ENCODE measurements at places on chromosomes 11 and 22.

DNA sequence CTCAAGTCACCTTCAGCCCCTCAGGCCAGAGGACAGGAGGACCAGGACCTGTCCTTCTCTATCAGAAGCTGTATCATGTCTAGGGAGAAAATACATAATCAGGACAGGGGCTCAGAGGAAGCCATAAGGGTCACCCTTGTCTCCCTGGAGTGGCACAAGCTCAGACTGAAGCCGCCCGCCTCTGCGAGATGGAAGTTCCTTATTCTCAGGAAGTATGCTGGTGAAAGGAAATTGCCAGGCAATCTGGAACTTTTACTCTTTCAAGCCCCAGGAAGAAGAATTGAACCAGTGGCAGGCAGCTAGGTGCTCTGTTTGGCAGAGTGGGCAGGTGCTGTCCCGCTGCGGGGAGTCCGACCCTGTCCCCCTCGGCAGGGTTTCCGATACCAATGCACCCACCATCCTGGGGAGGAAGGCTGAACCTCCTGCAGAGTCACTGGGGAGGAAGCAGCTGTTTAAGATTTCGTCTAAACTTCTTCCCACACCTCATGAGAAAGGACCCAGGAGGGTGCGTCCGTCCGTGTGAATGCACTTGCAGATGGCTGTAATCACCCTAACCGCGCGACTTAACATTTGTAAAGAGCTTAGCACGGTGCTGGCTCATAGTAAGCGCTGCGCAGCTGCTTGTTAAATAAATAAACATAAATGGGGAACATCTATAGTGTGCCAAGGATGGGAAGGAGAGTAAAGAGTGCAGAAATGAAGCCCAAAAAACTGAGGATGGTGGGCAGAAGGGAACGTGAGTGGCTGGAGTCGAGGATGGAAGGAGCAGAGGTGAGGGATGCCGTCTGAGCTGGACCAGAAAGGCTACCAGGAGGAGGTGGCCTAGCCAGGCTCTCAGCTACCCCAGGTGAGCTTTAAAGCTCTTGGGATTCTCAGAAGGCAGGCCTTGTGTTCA is 5.0 kb upstream of the ANO1 start:
- no peak for DNase-seq

DNA sequence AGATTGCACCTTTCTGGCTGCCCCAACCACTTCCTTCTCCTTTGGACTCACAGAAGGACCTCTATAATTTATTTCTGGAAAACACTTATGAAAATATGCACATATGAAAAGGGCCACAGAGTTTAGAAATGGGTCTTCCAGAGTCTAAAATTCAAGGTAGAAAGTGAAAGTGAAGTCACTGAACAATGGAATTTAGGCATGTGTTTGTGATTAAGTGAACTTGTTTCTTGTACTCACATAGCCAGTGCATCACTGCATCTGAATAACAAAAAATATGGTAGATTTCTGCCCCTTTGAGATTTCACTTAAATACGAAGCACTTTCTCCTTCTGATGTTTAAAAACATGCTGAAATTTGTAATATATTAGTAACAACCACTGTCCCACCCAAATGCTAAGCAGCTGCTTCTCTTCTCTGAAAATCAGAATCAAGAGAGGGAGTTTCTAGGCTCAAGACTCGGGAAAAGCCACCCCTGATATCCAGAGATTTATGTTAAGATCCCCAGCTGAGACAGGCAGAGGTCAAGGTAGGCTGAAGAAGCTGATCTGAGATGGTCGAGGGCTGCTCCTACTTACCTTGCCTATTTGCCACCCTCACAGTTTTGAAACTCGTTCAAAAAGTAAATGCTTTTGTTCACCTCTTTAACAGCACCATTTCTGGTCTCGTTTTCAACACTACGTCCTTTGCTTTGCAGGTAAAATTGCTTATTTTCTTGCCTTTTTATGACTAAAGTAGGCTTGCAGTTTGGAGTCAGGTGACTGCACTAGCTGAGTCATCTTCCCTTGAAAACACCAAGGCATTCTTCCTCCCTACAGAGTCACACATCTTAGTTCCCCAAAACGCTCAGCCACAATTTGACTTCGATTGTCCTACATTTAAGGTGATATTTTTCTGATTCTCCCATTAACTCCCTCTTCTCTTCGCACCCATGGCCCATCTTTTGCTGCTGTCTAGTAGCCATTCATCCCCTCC is at the start of gene XKR3:
TSS of gene XKR3 (minus strand) at position 696 of the 972 bp plus-strand sequence. CDS start 17,338 bp downstream, outside the sequence.
- DNase-seq: peak; percentile 89

GRCh38 chr11:47433157-47433556 is 6.9 kb upstream of the PSMC3 start:
- no peak for DNase-seq

DNA sequence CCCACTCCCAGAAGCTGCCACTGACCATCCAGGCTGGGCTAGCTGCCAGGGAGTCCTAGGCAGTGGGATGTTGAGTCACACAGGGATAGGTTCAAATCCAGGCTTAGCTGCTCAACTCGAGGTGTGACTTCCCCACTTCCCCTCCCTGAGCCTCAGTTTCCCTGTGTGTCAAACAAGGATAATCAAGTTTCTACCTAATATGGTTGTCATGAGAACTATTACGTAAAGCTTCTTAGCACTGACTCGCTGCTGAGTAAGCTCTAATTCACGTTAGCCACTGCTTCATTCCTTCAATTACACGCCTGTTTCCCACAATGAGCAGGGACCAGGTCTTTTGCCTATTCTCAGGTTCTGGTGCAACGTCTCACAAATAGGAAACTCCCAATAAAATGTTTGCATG is 67.7 kb downstream of the SEZ6L start:
- no peak for DNase-seq

GRCh38 chr11:82892611-82893169 is 7.5 kb downstream of the PRCP start:
- no peak for DNase-seq

DNA sequence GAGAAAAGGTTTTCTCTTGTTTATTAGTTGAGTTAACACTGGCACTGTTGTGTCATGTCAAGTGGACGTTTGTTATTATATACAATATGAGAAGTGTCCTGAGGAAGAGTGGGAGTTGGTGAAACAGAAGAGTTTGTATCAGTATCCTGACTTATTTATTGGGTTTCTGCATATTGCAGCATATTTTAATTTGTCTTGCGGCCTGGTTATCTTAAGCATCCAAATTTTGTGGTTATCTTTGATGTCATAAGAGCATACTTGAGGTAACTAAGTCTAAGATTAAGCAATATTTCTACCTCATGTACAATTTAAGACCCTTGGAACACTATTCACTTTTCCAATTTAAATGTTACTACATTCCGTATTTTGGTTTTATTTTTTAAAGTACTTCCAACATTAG is 103.5 kb downstream of the DDX10 start:
- DNase-seq: no peak

DNA sequence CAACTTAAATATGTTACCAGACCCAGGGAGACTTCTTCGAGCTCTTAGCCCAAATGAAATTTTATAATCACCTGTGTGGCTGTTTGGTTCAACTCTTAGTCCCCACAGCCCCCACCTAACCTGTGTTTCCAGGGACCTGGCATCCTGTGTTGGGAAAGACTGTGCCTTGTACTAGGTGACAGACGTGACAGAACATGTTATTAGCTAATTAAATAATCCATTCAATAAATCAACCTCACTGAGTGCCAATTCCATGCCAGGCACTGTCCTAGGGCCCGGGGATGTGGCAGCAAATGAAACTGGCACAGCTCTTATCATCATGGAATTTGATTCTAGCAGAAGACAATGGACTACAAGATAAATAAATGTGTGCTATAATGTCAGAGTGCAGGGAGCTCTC is 431.9 kb downstream of the MIAT start:
- DNase-seq: no peak

GRCh38 chr11:111000400-111001080 is 245.0 kb upstream of the POU2AF2 start:
- peak; percentile 38 for DNase-seq

DNA sequence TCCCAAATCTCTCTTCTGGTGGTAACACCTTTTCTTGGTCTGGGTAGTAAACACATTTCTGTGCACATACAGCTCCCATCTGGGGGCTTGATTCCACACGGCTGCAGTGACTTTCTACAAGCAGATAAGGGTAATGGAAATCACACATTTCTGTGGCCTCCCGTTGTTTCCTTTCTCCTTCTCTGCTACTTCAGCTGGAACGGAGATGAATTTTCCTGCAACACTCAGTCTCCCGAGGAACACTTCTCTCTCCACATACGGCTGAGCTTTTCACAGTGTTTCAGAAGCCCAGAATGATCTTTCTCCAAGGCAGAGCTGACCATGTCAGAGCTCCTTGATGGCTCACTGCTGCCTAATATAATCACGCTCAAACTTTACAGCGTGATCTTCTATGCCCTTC is 364.3 kb upstream of the NARS2 start:
- DNase-seq: no peak

- DNase-seq: no peak
Observed at GRCh38 chr11:83728281-83728680, 442.1 kb upstream of the CCDC90B start.

GRCh38 chr11:34232807-34233206 is 125.0 kb downstream of the ABTB2 start:
- DNase-seq: peak; percentile 72

GRCh38 chr11:117479372-117479771 is 151.7 kb downstream of the CEP164 start:
- DNase-seq: no peak

GRCh38 chr11:84522331-84522730 is 1104.8 kb downstream of the DLG2 start:
- no peak for DNase-seq

DNA sequence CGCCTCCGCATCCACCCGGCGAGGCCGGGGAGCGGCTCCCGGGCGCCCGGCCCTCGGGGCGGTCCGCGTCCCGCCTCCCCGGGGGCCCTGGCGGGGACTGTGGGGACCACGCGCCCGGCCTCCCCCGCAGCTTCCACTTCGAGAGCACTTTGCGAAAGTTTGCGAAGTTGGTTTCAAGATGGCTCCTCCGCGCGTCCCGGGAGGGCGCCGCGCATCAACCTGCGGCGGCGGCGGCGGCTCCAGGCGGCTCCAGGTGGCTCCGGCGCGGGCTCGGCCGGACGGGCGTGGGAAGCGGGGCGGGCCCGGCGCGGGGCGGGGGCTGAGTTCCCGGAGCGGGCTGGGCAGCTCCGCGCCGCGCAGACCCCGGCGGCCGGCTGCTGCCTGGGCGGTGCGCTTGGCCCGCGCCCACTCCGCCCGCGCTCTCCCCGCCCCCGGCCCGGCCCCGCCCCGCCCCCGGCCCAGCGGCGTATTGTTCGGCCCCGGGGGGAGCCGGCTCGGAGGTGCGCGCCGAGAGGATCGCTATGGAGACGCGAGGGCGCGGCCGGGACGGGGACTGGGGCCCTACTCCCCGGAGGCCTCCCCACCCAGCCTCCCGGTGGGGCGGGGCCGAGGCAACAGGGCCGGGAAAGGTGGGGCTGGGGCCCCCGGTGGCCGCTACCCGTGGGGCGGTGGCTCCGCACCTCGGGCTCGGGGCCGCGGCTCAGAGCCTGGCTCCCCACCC is at the start of gene CELSR1:
TSS of gene CELSR1 (minus strand) at position 396 of the 721 bp plus-strand sequence. CDS start 450 bp downstream, outside the sequence.
- peak; percentile 69 for DNase-seq

DNA sequence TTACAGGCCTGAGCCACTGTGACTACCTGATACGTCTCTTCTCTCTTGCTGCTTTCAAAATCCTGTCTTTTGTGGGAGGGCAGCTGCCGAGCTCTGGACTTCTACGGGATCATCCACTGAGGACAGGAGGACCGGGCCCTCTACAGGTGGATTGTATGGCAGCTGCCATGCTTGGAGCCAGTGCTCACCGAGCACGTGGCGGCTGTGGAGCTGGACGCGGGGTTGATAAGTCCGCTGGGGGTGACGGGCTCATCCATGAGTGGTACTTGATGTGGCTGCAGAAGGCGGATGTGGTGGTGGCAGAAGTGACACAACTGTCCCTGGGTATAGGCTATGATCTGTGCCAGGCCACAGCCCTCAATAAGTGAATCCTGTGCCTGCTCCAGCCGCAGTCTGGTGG is 1.8 kb upstream of the CYP2D6 start:
- DNase-seq: no peak

DNA sequence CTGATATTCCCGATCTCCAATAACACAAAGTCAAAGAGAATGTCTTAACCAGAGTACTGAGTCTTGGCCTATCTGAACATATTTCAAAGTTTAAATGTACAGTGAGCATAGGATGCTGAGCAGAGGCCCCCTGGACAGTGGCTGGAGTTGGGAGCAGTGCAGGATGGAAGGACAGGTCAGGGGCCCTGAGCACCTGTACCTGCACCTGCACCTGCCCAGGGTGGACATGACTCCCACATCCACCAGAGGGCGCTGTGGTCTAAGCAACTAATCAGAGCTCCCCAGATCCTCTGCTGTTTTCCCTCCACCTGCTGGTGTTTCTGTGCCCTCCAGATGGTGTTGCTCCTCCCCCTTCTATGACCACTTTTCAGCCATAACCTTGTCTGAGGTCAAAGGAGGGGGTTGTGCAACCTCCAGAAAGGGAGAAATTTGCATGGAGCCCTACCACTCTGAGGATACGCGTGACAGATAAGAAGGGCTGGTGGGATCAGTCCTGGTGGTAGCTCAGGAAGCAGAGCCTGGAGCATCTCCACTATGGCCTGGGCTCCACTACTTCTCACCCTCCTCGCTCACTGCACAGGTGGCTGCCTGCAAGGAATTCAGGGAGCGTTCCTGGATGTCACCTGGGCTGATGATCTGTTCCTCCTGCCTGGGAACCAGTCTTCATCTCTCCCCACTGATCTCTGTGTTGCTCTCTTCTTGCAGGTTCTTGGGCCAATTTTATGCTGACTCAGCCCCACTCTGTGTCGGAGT is 49.1 kb upstream of the VPREB1 start:
- peak; percentile 70 for DNase-seq

- peak; percentile 83 for DNase-seq
Observed at GRCh38 chr11:102794382-102794781, 3.6 kb downstream of the MMP1 start.

DNA sequence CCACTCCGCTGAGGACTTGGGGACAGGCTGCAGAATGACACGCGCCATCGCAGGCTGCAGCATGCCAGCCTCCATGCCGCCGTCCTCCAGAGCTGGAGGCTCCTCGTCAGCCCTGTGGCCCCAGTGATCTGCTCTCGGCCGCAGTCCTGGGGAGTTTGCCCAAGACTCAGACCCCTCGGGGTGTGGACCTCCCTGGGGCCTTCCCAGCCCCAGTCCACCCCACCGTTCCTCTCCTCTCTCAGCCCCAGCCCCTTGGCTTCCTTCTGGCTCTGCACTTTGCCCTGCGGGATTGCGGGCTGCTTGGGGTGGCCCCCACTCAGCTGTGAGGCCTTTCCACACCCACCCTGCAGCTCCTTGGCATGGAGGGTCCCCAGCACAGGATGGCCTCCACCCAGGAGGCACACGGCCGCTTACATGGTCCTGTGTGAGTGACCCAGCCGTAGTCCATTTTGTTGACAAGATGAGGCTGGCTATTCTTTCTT is 414.9 kb downstream of the TBC1D22A start:
- DNase-seq: no peak

DNA sequence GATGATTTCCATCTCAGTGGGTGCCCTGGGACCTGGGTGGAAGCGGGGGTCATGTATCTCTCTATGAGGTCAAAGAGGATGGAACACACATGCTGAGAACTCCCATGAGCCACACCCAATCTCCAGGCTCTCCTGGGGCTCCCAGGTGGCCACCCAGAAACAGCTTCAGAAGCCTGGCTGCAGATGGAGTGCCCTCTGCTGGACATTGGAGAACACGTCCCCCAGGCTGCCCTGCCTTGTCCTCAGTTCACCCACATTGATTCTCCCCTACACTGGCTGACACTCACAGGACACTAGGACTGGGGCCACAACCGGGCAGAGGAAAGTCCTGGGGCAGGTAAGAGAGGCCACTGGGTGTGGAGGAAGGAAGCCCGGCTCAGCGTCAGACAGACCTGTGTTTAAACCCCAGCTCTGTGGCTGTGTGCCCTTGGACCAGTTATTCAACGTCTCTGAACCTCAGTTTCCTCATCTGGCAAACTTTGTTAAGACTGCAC is 4.5 kb upstream of the NOL12 start:
- peak; percentile 84 for DNase-seq
